Hepatic stellate cell (primary cell): ENCODE measurements at places on chromosomes 11 and 22.

DNA sequence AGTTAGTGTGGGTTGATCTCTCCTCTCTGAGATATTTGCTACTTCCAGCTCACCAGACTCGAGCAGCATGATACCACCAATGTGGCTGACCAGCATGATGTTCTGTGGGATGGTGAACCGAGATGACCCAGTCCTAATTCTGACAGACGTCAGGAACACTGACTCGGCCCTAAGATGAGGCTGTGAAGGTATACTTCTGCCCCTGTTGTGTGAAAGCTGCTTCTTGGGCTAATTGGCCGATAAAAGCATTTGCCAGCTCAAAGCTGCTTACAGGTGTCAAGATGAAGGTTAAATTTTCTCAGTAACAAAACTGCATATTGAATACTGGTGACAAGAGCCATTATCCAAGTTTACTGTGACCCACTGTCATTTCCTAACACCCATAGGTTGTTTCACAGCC is 151.4 kb downstream of the BRD1 start:
- DNase-seq = no peak

DNA sequence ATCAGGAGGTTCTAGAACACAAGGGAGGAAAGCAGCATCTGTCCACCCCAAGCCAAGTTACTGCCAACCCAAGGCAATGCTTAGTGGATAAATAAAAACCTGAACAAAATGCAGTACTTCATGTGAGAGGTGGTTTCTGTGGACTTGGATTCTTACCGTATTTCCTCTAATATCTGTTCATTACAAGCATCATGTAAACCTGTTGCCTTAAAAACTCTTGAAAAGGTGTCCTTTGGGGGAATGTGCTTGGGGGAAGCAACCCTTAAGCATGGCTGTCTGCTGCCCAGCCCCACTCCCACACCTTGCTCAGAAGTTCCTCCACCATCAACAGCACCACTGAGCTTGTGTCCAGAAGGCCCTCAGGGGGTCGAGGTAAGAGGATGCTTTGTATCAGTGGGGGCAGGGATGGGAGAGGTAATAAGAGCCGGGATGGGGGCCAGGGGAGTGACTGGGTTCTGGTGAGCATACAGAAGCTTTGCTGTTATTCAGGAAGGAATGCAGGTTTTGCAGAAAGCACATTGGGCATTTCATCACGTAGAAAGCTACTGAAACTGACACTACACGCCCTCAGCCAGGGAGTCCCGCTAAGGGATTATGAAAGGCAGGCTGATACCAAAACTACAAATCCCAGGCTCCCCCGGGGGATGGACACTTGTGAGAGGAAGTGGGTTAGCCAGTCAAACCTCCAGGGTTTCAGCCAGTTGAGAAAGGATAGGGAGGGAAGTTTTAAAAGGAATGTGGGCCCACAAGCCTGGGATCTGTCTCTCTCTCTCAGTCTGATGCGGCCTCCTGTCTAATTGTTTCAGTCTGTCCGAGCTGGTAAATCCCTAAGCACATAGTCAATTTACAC is 52.0 kb downstream of the KCNJ1 start:
- DNase-seq = peak; percentile 94

DNA sequence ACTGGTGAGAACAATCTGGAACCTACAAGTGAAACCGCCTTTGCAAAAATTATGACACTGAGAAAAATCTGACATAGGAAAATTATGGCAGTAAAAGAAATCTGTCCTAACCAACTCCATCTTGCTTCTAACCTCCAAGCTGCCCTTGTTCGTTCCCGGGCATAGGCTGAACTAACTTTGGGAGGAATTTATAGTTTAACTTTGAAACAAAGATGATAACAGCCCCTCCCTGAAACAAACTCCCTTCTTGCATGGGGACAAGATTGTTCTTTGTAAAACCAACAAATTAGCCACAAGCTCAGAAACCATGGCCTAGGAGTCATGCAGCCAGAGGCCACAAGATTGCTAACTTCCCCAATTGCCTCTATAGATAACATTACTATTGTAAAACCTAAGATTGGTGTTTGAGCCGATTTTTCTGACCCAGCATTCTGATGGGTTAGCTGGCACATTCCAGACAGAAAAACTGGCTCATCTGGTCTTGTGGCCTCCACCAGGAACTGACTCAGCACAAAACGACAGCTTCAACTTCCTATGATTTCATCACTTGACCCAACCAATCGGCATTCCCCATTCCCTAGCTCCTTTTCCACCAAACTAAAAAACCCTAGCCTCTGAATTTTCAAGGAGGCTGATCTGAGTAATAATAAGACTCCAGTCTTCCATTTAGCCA is 3.6 kb upstream of the CCDC81 start:
- DNase-seq = peak; percentile 13

DNA sequence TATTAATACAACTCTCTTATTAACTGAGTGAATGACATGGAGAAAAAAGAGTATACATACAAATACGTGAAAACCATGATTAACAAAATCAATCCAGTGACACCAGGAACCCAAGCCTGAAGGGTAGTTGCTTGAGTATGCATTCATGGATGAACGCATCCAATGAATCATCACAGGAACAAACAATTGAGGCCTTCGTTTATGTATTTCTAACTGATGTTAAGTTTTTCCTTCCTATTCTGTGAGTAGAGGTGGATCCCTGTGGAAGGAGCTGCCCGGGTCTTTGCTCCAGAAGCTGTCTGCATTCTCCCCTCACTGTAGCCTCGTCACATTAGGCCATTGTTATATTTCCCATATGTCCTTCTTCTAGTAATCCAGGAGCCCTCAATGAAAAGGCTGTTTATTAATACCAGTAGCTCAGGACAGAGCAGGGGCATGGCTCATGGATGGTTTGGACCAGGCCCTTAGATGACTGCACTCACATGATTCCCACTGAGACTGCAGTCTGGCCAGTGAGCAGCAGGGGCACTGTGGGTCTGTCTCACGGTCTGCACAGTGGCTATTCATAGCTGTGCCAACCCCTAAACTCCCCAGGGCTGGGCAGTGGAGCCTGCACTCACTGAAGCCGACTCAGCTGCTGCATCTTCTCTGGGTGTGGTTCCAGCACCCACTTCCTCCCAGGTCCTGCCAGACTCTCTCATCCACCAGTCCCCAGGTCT is 128.1 kb upstream of the TOP3B start:
- peak; percentile 83 for DNase-seq

DNA sequence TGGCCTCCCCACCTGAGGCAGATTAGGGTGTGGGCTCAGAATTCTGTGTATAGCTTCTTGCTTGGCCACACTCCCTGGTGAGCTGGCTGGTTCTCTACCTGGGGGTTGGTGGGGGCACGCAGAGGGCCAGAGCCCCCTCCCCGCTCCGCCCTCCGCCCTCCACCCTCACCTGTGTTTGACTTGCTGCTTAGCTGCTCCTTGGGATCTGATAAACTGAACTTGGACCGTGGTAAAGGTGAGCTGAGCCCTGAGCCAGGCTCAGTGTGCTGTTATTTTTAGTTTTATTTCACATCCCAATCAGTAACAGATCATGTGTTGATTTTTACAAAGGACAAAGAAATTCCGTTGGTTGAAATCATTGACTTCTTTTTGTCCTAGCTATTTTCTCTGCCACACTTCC is 2.0 kb downstream of the OVOL1 start:
- no peak for DNase-seq

DNA sequence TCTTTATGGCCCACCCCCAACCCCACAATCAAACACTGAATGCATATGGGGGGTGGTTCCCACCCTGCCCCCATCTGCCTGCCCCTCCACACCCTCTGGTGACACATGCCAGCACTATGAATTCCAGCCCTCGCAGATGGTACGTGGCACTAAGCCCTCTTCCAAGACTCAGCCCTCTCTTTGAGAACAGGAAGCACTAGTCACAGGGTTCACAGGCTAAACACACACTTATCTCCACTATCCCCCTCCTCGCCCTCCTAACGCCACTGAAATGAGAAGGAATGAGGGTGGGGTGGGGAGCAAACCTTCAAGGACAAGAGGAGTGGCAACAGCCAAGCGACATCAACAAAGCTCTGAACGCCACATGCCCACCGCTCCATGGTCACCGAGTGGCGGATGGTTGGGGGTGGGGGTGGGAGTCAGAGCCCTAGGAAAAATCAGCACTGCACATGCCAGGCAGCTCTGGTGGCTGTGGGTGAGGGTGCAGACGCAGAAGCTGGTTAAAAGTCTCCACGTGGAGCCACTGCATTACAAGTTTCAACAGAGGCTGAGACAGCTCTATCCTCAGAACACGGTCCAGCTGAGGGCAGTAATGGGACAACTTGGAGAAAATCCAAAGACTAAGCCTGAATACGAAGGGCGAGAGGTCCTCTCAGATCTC is 33.6 kb downstream of the TMEM184B start:
- DNase-seq = peak; percentile 97

GRCh38 chr11:16946477-16947282 is 67.5 kb downstream of the PLEKHA7 start:
- DNase-seq = no peak

GRCh38 chr11:68120273-68121066 is 718 bp downstream of the CHKA start:
- DNase-seq = no peak

- no peak for DNase-seq
Measured at GRCh38 chr11:106937111-106937510, 81.2 kb downstream of the GUCY1A2 start.

DNA sequence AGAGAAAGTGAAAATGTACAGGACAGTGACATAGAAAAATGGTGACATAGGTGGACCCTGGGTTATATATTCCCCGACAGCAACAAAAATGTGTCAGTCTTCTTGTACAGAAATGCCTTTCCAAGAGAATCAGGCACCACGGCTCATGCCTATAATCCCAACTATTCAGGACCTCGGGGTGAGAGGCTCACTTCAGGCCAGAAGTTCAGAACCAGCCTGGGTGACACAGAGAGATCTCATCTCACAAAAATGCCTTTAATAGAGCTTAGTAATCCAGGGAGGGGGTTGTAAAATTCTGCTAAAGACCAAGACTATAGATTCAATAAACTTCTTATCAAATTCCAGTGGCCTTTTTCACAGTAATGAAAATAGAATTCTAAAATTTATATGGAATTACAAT is 10.7 kb downstream of the ZNF195 start:
- DNase-seq = no peak

GRCh38 chr11:94885133-94885532 is 88.2 kb downstream of the CWC15 start:
- no peak for DNase-seq

GRCh38 chr22:20446383-20446970 is 8.9 kb upstream of the SCARF2 start:
- DNase-seq = no peak

- peak; percentile 61 for DNase-seq
Measured at GRCh38 chr22:46737105-46737975, 712 bp downstream of the CERK start.

- DNase-seq = no peak
Measured at GRCh38 chr11:95363164-95363563, 132.2 kb upstream of the SESN3 start.

DNA sequence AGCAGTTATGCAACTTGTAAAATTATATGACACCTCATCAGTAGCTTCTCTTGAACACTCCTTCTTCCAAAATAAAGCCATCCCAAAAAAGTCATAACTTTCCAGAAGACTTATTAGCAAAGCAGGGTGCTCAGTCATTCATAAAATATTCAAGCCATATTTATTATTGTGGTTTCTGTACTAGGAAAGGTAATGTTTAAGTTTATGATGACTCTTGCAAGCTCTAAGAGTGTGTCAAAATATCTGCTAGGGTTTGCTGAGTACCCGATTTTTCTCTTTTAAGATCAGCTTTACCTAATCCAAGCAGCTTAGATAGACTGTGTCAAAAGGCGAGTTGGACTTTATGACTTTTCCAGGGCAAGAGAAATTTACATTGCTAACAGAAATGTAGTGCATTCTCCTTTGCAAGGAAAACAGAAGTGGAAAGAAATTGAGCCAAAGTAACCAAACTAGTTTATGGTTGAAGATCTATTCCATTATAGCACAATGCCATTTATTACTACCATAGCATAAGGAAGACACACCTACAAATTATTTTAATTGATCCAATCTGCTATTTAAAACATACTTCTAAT is 98.0 kb upstream of the SOX6 start:
- DNase-seq = no peak
